Naive B cell (primary cell): ENCODE measurements at places on chromosomes 2 and 18.

GRCh38 chr2:53854678-53855077, 5.1 kb downstream of the GPR75 start:
- H3K27ac ChIP-seq: peak overlapping the region; percentile 43
- DNase-seq: no peak
- H3K4me3 ChIP-seq: no peak overlapping the region
- H3K4me1 ChIP-seq: peaks cover 7% of the 10 kb centered on the region

GRCh38 chr18:55488473-55488872, 99.5 kb downstream of the TCF4 start:
- no peaks in the 10 kb centered on the region for H3K36me3 ChIP-seq
- no peak for DNase-seq
- H3K4me3 ChIP-seq: no peak overlapping the region
- peaks cover 12% of the 10 kb centered on the region for H3K4me1 ChIP-seq

DNA sequence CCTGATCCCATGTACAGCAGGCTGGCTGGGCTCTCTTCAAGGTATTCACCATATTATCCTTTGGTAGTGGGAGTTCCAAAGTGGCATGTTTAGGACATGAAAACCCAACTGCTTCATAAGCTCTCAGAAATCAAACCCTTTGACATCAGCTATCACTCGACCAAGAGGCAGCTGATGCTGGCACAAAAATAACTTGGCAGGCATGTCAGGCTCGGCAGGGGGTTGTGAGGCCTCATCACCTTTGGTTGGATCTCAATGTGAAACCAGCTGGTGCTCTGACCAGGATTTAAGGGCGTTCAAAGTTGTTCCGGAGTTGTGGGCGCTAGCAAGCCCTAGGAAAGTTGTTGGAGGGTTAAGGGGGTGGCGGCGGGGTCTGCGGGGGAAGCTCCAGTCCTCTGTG, 171.9 kb downstream of the FHOD3 start:
- DNase-seq: no peak

DNA sequence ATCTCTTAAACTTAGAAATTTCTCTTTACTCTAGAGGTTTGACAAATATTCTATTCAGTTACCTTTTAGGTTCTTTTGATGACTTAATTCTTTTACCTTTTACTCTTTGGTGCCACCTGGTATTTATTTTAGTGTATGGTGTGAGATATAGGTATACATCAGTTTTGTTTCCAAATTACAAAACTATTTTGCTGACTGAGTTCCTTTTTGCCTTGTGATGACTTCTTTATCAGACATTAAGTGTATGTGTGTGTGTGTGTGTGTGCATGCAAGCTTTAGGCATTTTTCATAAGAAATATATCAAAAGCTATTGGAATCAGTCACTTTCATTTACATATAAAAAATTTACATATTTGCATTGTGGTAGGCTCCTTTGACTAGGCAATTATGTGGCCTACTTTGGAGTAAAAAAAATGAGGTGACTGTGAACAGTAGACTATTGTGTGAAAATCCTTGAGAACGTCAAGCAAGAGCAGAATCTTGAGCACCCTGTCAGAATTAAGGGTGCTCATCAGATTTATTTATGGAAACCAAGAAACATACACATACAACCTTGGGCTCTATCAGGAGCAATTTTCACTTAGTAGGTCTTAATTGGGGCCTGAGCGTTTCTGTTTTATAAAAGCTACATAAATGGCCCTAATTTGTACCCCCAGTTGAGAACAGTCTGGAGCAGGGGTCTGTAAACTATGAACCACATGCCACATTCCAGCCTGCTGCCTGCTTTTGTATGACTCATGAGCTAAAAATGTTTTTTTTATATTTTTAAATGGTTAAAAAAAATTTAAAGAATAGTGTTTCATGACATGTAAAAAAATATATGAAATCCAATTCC, 415.9 kb downstream of the SLC4A3 start:
- no peaks in the 10 kb centered on the region for H3K27me3 ChIP-seq
- H3K27ac ChIP-seq: no peak overlapping the region
- H3K4me3 ChIP-seq: no peak overlapping the region
- no peak for DNase-seq
- H3K4me1 ChIP-seq: no peaks in the 10 kb centered on the region

GRCh38 chr2:216499641-216500218, 1.1 kb downstream of the RPL37A start:
- no peak for DNase-seq
- H3K27ac ChIP-seq: peak overlapping the region; percentile 95
- peak overlapping the region; percentile 98 for H3K4me3 ChIP-seq
- peaks cover 30% of the 10 kb centered on the region for H3K4me1 ChIP-seq
- peaks cover 26% of the 10 kb centered on the region for H3K36me3 ChIP-seq

DNA sequence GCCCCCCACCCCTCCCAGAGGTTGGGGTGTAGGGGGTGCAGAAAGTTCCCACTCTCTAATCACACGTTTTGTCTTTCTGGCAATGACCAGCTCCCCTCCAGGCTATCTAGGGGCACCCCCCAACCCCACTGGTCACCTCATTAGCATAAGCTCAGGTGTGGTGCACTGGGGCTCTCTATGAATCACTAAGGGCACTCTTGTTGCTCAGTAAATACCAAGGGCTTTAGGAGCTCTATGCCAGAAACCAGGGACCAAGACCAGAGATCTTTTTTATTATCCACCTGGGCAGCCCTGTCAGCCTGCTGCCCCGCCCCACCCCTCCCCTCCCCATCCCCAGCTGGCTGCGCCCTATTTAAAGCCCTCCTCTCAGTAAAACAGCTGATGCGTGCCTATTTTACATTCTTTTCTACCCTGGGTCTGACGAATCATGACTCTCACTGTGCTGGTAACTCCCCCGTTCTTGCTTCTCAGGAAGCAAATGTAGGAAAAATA, 24.3 kb downstream of the NCK2 start:
- no peak for DNase-seq
- peak overlapping the region; percentile 36 for H3K4me3 ChIP-seq
- H3K4me1 ChIP-seq: peaks cover 84% of the 10 kb centered on the region

DNA sequence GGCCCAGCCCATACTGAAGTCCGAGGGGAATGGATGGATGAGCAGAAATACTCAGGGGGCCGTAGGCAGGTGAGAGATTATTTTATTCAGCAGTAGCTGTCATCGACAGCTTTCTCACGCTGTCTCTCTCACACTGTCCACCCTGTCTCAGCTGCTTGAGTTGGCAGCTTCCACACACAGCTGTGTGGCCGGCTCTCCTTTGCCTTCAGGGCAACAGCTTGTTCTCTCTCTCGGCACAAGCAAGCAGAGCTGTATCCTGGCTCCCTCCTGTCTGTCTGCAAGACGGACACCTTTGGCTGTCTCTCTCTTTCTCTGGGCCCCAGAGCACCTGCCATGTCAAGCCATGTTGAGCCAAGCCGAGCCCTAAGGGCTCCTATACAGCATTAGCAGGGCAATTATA, 9.8 kb upstream of the PAPOLG start:
- peaks cover 7% of the 10 kb centered on the region for H3K36me3 ChIP-seq
- no peak overlapping the region for H3K4me3 ChIP-seq
- H3K27me3 ChIP-seq: no peaks in the 10 kb centered on the region
- peak overlapping the region; percentile 79 for H3K27ac ChIP-seq
- H3K4me1 ChIP-seq: peaks cover 9% of the 10 kb centered on the region
- DNase-seq: no peak

DNA sequence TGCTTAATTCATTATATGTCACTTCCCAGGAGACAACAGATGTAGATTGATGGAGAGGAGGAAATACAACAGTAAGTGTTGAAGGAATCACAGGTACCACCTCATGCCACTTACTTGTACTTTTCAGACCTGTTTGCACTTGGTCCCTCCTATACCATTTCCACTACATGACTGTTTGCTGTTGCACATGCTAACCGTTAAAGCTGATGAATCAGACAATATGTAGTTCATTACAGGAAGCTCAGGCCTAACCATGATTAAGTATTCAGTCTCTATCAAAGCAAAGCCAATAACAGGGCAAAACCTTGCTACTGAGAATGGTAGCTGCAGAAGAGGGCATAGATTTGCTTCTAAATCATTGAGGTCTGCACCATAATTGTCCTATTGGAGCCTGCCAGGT, 30.2 kb upstream of the GRP start:
- peaks cover 14% of the 10 kb centered on the region for H3K27me3 ChIP-seq
- H3K27ac ChIP-seq: no peak overlapping the region
- H3K4me3 ChIP-seq: no peak overlapping the region
- no peak for DNase-seq
- no peaks in the 10 kb centered on the region for H3K4me1 ChIP-seq
- H3K36me3 ChIP-seq: no peaks in the 10 kb centered on the region

- H3K27me3 ChIP-seq: peaks cover 9% of the 10 kb centered on the region
- H3K27ac ChIP-seq: no peak overlapping the region
- no peak for DNase-seq
- no peak overlapping the region for H3K4me3 ChIP-seq
- H3K36me3 ChIP-seq: no peaks in the 10 kb centered on the region
Measured at GRCh38 chr2:20509301-20509769, 62.5 kb downstream of the RHOB start.

DNA sequence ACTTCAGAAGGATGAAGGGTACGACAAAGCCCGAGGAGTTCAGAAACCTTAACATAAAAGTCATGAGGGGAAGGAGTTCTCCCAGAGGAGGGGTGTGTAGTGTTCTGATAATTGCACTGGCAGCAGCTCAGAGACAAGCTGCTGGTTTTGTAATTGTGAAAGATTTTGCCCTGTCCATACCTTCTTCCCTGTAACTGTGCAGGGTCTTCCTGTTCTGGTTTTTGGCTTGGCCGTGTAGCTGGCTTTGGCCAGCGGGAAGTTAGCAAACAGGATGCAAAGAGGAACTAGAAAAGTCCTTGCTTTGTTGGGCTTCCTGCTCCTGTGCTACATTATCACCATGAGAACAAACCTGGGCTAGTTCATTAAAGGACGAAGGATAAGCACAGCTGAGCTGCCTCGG, 160.8 kb downstream of the LPIN1 start:
- H3K4me3 ChIP-seq: no peak overlapping the region
- H3K27me3 ChIP-seq: no peaks in the 10 kb centered on the region
- DNase-seq: no peak
- peaks cover 25% of the 10 kb centered on the region for H3K4me1 ChIP-seq
